Stimulated activated CD8-positive, alpha-beta memory T cell treated with anti-CD3 and anti-CD28 coated beads, Interleukin-15, amount 100 ng/mL, for 4 hours (primary cell): ENCODE measurements at places on chromosomes 13 and 19.

DNA sequence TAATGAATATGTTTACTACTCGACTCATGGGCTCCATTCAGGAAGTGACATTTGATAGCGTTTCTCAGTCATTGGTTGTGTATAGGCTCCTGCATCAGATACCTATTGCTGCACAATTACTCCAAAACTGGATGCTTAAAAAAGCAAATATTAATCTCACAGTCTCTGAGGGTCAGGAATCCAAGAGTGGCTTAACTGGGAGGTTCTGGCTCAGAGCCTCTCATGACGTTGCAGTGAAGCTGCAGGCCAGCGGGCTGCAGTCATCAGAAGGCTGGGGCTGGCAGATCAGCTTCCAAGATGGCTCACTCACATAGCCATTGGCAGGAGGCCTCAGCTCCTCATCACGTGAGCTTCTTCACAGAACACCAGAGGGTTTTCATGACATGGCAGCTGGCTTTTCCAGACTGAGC is 525.1 kb upstream of the NBEA start:
- no peak for DNase-seq

DNA sequence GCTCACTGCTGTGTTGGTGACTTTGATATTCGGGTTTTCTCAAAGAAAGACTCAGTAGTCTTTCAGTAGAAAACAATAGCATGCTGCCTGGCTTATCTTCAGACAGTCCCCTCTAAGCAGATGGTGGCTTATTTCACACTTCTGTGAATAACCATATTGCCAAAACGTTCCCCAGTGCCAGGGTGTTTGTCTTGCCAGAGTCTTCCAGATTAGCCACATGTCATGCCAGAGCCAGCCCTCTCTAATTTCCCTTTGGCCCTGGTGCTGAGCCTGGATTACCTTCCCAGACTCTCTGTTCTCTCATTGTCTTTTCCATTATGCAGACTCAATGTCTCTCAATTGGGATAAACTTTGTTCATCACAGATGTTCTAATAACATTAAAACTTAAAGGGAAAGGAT is 488.0 kb upstream of the ATXN8OS start:
- no peak for DNase-seq

GRCh38 chr13:37929308-37929707 is 59.7 kb upstream of the TRPC4 start:
- DNase-seq = no peak

DNA sequence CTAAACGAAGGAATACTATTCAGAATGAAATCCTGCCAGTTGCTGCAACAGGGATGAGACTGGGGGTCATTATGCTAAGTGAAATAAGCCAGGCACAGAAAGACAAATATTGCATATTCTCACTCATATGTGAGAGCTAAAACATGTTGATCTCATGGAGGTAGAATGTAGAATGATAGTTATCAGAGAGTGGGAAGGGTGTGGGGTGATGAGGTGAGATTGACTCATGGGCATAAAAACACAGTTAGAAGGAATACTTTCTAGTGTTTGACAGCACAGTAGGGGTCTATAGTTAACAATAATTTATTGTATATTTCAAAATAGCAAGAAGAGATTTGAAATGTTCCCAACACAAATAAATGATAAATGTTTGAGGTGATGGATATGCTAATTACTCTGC is 7.8 kb upstream of the OR7C2 start:
- DNase-seq = no peak

DNA sequence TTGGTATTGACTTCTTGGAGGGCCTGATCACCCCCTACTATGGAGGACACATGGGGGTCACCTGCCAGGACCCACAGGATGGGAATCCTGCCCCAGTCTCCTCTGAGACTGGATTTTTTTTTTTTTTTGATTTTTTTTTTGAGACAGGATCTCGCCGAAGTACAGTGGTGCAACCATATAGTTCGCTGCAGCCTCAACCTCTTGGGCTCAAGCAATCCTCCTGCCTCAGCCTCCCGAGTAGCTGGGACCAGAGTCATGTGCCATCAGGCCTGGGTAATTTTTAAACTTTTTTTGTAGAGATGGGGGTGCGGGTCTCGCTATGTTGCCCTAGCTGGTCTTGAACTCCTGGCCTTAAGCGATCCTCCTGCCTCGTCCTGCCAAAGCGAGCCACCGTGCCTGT is 14.2 kb upstream of the ADGRE5 start:
- no peak for DNase-seq
